Left forelimb (tissue), 1 donor: ENCODE measurements at places on chromosomes 16 and 17.

GRCh38 chr17:7025245-7025644 lies 2.4 kb downstream of the BCL6B start:
- DNase-seq: no peak

GRCh38 chr16:20308801-20309590 lies 18.3 kb downstream of the GP2 start:
- DNase-seq: no peak

GRCh38 chr17:75237100-75238014 lies 24.0 kb downstream of the GGA3 start:
- no peak for DNase-seq

GRCh38 chr17:63395075-63395805 lies 50.9 kb downstream of the CYB561 start:
- no peak for DNase-seq

GRCh38 chr16:86575754-86576557 lies 2.4 kb upstream of the FOXL1 start:
- DNase-seq: peak; percentile 81
